BE2C (cell line): ENCODE measurements at places on chromosomes 7 and 10.

DNA sequence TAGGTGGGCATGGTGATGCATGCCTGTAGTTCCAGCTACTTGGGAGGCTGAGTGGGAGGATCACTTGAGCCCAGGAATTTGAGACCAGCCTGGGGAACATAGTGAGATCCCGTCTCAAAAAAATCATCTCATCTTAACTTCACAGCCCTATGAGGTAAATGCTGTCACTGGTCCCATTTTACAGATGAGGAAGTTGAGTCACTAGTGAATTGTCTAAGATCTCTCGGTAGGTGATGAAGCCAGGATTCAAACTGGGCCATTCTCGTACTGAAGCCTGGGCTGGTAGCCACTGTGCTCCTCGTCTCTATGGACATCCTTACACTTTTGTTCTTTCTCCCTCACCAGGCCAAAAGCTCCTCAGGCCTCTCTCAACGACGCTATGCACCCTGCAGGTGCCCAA, 6.4 kb downstream of the SLIT1 start:
- DNase-seq: no peak

DNA sequence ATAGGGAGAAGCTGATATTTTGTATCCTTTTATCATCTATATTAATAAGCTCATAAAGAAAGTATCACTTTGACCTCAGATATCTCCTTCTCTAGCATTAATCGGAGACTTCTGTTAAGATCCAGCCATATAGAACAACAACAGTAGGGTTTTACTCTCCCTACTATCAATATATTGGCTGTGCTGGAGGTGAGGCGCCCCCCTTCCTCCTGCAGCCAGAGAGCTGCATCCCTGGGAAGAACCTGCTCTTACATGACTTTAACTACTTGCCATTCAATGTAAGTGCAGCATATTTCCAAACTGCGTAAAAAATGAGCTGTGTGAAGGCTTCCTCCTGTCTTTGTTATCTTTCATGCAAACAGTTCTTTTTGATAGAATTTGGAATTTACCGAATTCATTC, 247.8 kb downstream of the SDK1 start:
- DNase-seq: no peak

DNA sequence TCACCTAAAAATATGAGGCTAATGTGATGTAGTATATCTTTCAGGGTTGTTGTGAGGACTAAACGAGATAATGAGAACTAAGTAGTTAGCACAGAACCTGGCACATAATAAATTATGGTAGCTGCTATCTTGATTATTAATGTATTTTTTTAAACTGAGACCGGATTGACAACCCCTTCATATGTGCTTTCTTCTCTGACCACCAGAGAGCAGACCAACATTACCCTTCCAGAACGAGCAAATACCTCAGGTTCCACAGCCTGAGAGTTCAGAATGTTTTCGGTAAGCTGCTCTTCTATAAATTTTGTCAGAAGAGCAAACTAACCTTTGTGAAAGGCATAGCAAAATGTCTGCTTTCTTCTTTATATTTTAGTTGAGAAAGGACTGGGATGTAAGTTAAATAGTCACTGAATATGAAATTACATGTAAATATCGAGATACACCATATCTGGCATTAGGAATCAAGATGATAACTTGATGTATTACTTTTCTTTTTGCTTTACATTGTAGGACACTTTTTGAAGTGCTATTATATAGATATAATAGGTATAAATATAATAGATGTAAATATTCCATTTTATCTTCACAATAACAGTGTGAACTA, 13.6 kb upstream of the BPGM start:
- peak; percentile 31 for DNase-seq

GRCh38 chr7:2619116-2619515, 12.7 kb upstream of the TTYH3 start:
- DNase-seq: no peak

GRCh38 chr7:100090527-100091410, 2.0 kb downstream of the COPS6 start:
- DNase-seq: no peak

DNA sequence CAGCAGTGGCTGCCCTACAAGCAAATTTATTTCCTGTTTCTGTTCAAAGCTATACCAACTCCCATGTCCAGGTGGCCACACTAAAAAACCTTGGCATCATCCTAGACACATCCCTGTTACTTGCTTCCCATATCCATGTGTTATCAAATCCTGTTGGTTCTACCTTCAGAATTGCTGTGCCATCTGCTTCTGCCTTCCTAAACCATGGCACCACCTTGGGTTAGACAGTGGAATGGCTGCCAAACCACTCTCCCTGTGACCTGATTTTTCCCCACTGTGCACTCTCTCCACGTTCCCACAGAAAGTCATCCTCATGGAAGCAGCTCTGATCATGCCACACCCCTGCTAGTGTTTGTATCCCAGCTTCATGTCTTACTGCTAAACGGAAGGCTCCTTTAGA, 697.6 kb upstream of the GALNT17 start:
- DNase-seq: no peak

GRCh38 chr10:108249940-108250339, 1085.4 kb upstream of the SORCS1 start:
- no peak for DNase-seq

- DNase-seq: peak; percentile 31
These were observed 61.8 kb upstream of the LRRC18 start for GRCh38 chr10:49001402-49001801.

- no peak for DNase-seq
These were observed 239.0 kb downstream of the MGMT start for GRCh38 chr10:129706081-129706480.

GRCh38 chr7:17774248-17774647, 166.0 kb downstream of the SNX13 start:
- no peak for DNase-seq

GRCh38 chr7:8260871-8261694, 884 bp downstream of the ICA1 start:
- DNase-seq: peak; percentile 69

GRCh38 chr10:110762109-110762848, 109.4 kb upstream of the PDCD4 start:
- no peak for DNase-seq

DNA sequence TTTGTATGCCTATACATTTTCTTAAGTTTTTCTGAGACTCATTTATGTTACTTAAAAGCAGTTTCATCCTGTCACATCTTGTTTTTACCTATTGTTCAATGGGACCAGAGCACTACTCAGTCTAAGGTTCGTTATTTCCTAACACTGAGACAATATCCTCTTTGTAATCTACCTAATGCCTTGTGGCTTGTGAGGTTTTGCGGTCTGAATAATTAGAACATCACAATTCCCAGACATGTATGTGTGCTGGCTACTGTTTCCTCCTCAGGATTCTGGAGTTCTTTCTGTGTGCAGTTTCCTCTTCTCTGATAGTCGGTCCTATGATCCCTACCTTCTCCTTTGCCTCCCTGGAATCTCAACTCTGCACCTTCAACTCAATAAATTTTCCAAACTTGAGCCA, 620.2 kb downstream of the ANKRD7 start:
- DNase-seq: no peak

- DNase-seq: no peak
These were observed 38.4 kb downstream of the STAM start for GRCh38 chr10:17682236-17682946.

- no peak for DNase-seq
These were observed 12.4 kb upstream of the TFAM start for GRCh38 chr10:58372607-58373441.

DNA sequence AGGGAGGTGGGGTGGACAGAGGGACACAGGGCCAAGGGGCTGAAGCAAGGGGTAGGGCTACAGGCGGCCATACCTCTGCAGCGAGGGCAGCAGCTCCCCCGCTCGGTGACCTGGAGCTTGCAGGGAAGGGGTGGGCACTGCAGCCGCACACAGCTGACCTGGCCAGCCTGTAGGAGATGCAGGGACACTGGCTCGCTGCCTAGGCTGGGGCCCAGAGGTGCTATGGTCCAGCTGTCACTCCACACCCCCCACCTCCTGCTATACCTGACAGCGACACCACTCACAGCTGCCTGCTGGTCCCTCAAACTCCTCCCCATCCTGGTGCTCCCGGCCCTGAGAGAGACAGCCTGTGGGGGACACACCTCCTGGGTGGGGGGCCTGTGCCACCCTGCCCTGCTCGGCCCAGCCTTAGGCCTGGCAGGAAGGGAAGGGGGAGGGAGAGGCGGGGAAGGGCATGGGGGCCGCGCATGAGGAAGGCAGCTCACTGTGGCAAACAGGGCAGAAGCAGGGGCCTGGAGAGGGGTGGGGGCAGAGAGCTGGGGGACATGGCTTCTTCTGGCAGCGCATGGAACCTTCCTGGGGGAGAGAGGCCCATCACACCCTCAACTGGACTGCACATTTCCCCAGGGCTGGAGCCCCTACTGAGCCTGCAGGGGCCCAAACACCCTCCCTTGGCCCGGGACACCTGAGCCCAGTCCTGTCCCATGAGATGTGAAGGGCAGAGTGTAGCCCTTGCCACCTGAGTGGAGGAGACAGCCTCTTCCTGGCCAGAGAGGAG, 23.9 kb downstream of the ATP6V1F start:
- DNase-seq: peak; percentile 9

DNA sequence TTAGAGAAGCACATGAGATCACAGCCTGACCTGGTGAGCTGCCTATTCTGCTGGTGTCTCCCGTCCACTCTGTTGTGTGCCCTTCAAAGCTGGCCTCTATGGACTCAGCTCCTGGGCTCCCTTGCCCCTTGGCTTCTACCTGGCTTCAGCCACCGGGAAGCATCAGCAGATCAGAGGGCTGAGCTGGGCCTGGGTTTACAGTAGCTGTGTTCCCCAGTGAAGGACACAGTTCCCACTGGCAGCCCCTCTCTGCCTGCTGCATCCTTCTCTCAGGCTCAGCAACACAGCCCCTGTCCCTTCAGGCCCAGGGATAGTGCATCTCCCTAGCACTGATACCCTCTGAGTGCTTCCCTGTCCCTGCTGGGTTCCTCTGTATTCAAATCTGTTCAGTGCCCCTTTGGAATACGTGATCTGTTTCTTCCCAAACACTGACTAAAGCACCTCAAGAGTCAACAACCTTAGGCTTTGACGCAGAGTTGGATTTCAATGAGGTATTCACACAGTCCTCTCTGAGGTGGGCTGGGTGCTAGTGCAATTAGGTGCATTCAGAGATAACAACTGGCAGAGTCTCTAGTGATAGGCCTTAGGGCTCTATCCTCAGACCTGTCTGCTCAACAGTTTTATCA, 109.8 kb downstream of the GRID1 start:
- DNase-seq: no peak

- DNase-seq: no peak
These were observed 133.5 kb downstream of the MTPAP start for GRCh38 chr10:30215623-30216022.

- no peak for DNase-seq
These were observed 238.2 kb downstream of the BUB3 start for GRCh38 chr10:123392182-123392963.

DNA sequence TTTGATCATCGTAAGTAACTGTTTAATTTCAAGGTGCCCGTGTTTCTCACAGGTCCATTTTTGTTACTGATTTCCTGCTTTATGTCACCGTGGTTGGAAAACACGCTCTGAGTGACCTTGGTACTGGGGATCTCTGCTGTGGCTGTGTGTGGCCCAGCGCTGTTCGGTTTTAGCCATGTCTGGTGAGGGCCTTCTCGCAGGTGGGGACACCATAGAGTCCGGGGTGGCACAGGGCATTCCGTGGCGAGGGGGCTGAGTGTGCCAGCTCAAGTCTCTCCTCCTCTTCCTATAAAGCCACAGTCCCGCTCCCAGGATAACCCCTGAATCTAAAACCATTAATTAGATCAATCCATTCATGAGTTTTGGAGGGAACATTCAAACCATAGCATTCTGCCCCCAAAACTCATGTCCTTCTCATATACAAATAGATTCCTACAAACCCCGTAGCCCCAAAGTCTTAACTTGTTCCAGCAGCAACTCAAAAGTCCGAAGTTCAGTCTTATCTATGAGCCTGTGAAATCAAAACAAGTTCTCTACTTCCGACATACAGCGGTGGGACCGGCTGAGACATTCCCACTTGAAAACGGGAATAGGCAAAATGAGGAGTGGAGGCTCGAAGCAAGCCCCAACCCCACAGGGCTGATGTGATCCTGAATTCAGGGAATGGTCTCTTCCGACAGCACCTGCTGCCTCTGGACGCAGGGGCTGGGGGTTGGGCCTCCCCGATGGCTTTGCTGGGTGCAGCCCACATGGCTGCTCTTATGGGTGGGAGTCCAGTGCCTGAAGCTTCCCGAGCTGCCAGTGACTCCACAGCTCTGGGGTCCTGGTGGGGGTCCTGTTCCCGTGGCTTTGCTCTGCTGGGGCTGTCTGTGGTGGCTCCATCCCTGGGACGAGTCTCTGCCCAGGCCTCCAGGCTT, 55.0 kb upstream of the NKX6-2 start:
- no peak for DNase-seq

DNA sequence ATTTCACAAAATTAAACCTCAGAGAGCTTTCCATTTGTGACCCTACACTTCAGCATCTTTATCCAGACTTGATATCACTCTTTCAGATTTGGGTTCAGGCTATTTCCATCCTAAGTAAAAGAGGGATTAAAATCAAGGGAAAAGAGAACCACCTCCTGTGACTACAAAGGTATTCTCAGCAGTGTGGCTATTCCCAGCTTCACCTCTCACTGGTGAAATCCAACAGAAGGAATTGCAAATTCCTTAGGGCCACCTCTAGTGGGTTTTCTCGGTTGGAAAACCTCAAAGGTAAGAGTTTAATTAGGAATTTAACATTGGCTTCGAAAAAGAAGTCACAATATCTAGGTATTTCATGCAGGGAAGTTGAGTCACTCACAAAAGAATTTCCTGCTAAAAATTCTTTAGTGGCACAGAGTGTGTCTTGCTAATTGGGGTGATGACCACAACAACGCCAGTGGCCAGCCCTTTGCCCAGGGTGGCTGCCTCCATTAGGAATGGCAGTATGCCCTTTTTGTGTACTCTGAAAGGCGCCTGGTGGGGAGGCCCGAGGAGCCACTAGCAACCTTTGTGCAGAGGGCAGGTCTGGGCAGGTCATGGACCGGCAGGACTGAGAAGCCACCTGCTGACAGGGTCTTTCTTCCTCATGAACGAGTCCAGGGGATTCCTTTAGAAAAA, 52.2 kb downstream of the SEM1 start:
- no peak for DNase-seq

GRCh38 chr10:4278186-4278585, 493.2 kb upstream of the KLF6 start:
- DNase-seq: no peak

- no peak for DNase-seq
These were observed 19.4 kb upstream of the PDCD4 start for GRCh38 chr10:110852255-110852896.

DNA sequence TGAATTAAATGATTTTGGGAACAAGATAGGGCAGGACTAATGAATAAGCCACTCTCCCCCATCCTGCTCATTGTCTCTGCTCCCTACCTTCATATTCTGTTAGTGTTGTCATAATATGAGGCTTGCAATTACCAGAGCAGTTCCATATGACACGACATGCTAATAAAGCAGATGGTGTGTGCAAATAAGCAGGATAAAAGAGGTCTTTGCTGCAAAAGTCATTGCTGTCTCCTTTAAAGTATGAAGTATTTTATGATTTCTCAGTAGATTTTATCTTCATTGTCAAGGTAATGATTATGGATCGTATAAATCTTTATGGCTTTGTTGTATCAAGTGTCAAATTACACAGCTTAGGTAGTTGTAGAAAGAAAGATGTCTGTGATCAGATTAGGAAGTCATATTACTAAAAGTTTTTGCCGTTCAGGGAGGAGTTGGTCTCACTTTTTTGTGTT, 114.8 kb downstream of the SDK1 start:
- no peak for DNase-seq

GRCh38 chr7:92835851-92836488, 403 bp downstream of the CDK6 start:
- DNase-seq: no peak
